ENCODE measurements at places on chromosomes 1 and 21.

GRCh38 chr1:204114606-204115005 lies 37.2 kb downstream of the ETNK2 start:
- DNase-seq = peak; percentile 65

- DNase-seq = no peak
These were observed 67.8 kb downstream of the TOMM20 start for GRCh38 chr1:235060607-235061470.

- peak; percentile 77 for DNase-seq
These were observed 72.8 kb downstream of the CD2 start for GRCh38 chr1:116826818-116827606.

- DNase-seq = no peak
These were observed 132.7 kb upstream of the ARHGEF16 start for GRCh38 chr1:3321559-3322449.

DNA sequence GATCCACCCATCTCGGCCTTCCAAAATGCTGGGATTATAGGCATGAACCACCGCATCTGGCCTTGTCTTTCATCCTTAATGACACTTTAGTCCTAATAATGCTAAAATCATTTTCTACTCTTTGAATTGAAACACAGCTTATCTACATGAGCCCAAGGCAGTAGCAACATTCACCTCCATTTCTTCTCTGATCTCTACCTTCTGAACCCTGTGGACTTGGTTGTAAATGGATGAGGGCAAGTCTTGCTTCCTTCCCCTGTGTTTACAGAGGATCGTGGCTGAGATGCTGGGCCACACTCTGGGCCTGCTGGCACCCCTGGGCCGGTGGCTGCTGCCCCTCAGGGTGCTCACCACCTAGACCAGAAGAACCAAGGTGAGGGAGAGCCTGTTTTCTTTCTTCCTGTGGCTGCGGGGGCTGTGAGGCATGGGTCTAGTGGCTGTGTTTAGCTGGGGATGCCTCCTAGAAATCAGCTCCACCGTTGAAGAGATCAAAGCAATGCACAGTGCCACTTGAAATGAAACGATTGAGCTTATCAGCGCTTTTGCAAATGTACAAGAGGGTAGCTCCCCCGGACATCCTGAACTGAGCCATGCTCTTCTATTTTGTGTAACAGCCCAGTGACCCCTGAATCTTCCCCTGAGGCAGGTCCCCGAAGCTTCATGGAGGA lies 32.2 kb upstream of the LGALS8 start:
- no peak for DNase-seq

- no peak for DNase-seq
These were observed 117.6 kb downstream of the PTGER3 start for GRCh38 chr1:70930062-70930461.

DNA sequence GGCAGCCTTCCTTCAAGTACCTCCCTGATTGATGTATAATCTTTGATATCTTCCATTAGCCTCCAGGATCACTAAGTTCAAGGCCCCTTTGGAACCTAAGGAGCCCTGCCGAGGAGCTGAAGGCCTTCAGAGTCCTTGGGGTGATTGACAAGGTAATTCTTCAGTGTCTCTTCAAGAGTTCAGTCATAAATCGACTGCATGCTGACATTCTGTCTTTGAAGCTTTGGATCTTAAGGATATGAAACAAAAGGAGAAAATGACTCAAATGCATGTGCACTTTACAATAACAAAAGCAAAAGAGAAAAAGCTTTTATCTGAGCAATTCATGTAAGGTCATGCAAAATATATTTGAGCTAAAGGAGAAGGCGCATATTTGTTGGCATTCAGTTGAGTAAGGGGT lies 125.3 kb downstream of the RPS6KC1 start:
- DNase-seq = no peak

DNA sequence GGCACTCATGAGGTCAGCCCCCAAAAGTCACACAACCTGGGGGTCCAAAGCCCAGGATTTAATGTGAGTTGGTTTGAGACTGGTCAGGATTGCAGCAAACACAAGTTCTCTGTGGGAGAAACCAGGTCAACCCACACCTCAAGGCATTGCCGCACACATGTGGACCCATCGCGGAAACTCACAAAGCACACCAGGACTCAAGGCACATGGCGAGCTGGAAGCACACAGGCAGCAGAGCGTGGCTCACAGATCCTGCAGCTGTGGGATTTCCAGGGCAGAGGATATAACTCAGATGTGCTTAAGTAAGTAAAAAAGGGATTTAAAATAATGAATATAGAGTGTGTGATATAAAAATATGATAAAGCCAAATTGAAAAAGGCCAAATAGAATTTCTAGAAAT lies 51.6 kb upstream of the ADARB1 start:
- DNase-seq = no peak

DNA sequence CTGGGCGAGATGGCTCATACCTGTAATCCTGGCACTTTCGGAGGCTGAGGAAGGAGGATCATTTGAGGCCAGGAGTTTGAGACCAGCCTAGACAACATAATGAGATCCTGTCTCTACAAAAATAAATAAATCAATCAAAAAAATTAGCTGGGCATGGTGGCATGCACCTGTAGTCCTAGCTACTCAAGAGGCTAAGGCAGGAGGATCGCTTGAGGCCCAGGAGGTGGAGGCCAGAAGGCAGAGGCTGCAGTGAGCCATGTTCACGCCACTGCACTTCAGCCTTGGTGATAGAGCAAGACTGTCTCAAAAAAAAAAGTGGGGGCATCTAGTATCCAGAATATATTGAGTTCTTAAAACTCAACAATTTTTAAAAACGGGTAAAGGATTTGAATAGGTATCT lies 6.0 kb downstream of the TUT4 start:
- no peak for DNase-seq

DNA sequence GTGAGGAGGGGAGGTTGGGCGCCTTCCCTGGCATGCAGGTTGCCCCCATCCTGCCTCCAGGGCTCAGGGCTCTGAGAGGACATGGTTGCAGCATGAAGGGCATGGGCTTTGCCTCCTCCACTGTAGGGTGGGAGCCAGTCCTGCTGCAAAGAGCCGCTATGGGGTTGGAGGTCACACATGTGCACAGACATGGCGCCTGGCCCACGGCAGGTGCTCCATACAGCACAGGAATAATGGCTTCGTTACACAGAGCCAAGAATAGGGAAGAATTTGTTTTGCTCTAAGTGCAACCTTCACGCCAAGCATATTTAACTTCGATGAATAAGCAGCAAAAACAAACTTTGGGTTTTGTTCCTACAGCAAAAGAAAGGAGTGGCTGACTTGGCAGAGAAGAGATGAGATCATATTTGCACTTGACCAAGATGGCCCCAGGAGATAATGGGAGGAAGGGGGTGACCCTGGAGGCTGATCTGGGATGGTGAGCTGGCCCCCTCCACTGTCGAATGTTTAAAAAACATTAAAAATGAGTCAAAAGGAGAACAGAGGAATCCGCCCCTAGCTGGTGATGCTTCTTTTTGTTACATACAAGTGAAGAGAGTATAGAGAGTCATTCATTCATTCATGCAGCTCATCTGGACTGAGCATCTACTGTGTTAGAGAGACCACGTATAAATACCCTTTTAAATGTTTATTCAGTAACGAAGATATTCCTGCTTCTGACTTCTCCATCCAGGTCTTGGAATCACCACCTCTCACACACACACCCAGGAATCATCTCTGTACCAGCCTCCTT lies 12.4 kb upstream of the C2CD2 start:
- peak; percentile 79 for DNase-seq

DNA sequence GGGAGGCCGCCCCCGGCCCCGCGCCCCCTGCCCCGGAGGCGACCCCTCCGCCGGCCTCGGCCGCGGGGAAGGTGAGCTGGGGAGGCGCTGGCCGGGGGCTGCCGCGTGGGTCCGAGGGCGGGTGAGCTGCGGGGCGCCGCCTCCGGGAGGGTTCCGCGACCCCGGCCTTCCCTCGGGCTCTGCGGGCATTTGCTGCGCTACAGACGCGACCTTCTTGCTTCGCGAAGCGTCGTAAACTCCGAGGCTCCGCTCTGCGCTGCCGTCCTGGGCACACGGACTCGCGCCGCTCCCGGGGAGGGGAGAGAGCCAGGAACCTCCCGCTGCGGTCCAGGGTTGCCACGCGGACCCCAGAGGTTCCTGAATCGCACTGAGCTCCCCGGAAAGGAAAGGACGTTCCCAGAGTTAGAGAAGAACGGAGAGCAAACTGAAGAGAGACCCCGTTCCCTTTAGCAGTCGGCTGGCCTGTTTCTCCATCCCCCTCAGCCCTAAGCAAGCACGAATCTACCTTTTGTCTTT lies 345 bp downstream of the SLX9 start:
- DNase-seq = no peak

GRCh38 chr1:157844089-157844830 lies 2.7 kb upstream of the CD5L start:
- no peak for DNase-seq

GRCh38 chr1:108847494-108847893 lies 9.4 kb downstream of the AKNAD1 start:
- DNase-seq = no peak

GRCh38 chr1:175043824-175044223 lies 20.6 kb upstream of the MRPS14 start:
- DNase-seq = no peak

DNA sequence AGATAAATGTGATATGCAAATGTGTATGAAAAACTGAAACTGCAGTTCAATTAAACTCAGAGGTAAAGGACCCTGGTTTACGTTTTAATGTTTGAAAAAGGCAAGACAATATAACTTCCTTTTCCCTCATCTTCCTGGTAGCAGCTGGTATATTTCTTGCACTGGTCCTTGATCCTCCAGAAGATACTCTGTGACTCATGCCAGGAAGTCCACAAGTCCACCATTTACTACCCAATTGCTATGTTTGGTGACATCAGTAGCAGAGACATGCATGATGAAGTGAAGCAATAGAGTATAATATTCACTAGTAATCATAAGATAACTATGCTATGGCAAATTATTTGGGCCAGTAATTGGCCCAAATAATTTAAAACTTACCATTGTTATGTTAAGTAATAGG lies 774.5 kb upstream of the NEGR1 start:
- no peak for DNase-seq

- no peak for DNase-seq
These were observed 4.6 kb upstream of the TMEM51 start for GRCh38 chr1:15148941-15149340.

- DNase-seq = no peak
These were observed at the start of gene FAM110D for GRCh38 chr1:26158908-26159742. Gene FAM110D, plus strand, starts transcription at chr1:26159079. Its CDS starts 2,213 bp downstream, at chr1:26161292.

- no peak for DNase-seq
These were observed 140.9 kb upstream of the ETS2 start for GRCh38 chr21:38664841-38665240.

- no peak for DNase-seq
These were observed 1.0 kb upstream of the PPIH start for GRCh38 chr1:42657201-42657600.

- DNase-seq = peak; percentile 84
These were observed 1.7 kb downstream of the DCAF8 start for GRCh38 chr1:160260406-160261382.

- DNase-seq = no peak
These were observed 183.4 kb downstream of the ZNF281 start for GRCh38 chr1:200226268-200226968.

DNA sequence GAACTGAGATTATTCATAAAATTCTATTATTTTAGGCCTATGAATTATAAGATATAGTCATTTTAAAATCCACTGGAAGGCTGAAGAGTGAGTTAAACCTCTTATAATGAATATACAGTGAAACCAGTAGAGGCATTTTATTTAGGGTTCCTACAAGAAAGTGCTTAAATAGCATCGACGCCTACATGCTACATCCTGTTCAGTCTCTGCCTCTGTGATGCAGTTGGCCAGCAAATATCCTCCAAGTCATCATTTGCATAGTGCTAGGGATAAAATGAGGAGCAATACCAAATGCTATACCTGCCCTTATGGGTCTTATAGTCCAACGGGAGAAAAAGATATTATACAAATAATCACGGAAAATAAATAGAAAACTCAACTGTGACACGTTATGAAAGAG lies 59.6 kb downstream of the EDEM3 start:
- no peak for DNase-seq

DNA sequence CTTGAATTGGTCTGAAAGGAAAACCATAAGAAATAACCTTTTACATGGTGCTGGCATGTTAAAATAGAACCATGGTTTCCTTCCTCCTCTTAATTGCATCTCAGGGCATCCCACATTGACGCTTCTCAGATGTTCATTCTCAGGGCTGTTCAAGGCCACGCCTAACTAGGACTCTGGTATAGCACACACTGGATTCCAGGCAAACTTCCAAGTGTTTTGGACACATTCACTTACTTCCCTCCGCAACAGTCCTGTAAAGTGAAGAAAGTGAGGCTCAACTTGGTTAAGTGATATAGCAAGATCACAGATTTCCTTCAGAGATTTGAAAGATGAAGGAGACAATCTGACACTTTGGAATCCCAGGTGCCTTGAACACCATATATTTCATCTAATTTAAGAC lies 244.8 kb downstream of the DUSP10 start:
- DNase-seq = peak; percentile 54

DNA sequence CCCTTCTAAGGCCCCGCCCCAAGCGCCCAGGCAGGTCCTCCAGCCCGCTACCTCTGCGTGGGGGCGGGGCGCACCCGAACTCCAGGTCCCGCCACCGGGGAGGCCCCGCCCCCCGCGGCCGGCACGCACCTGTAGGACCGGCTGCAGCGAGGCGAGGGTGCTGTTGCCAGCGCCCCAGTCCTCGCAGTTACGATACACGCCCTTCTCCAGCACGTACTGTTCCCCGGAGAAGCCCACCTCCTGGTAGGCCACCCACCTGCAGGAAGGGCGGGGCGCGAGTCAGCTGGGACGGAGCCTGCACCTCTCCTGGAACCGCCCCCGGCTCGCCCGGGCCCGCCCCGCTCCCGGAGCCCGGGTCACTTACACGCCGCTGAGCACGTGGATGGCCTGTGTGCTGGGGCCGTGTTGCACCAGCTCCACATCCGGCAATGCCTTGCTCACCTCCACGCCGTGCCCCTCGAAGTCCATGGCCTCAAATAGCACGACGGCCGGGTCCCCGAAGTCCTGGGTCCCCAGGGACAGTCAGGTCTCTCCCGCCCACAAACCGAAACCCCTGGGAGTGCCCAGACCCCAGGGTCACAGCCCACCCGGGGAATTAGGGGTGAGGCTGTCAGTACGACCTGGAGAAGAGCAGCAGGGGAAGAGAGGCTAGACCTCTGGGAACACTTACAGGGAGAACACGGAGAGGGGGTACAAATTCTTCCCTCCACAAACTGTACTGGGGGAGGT lies 17.3 kb downstream of the CRYBG2 start:
- no peak for DNase-seq

- DNase-seq = peak; percentile 89
These were observed 39.2 kb upstream of the COL18A1 start for GRCh38 chr21:45365608-45366241.

GRCh38 chr21:32328595-32328994 lies 29.9 kb downstream of the MRAP start:
- DNase-seq = peak; percentile 45

- DNase-seq = peak; percentile 11
These were observed 57.9 kb downstream of the PCNX2 start for GRCh38 chr1:233237647-233238046.

- DNase-seq = no peak
These were observed 23.7 kb upstream of the GREM2 start for GRCh38 chr1:240635466-240636256.

GRCh38 chr1:186930238-186930637 lies 101.5 kb downstream of the PLA2G4A start:
- no peak for DNase-seq
